Stimulated activated CD4-positive, alpha-beta T cell treated with anti-CD3 and anti-CD28 coated beads, Interleukin-12 subunit alpha, Interleukin-12 subunit beta, amount 100 ng/mL, for 24 hours (primary cell): ENCODE measurements at places on chromosomes 12 and 14.

GRCh38 chr12:83954071-83954789 lies 958.4 kb downstream of the SLC6A15 start:
- no peak for DNase-seq

DNA sequence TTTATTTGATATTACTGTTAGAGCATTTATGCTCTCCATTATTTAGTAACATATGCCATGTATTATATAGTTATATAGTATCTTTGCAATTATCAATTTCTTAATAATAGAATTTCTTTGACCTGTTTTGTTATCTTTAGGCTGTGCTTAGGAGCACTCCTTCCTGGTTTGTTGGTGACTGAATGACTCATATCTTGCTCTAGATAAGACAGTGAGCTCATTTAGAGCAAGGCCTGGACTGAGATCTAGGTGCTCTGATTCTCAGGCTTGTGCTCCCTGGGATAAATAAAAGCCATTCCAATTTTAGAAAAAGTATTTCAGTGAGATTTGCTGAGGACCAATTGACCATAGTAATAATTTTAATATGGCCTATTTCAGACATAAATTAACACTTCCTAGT lies 951.2 kb downstream of the FLRT2 start:
- no peak for DNase-seq

DNA sequence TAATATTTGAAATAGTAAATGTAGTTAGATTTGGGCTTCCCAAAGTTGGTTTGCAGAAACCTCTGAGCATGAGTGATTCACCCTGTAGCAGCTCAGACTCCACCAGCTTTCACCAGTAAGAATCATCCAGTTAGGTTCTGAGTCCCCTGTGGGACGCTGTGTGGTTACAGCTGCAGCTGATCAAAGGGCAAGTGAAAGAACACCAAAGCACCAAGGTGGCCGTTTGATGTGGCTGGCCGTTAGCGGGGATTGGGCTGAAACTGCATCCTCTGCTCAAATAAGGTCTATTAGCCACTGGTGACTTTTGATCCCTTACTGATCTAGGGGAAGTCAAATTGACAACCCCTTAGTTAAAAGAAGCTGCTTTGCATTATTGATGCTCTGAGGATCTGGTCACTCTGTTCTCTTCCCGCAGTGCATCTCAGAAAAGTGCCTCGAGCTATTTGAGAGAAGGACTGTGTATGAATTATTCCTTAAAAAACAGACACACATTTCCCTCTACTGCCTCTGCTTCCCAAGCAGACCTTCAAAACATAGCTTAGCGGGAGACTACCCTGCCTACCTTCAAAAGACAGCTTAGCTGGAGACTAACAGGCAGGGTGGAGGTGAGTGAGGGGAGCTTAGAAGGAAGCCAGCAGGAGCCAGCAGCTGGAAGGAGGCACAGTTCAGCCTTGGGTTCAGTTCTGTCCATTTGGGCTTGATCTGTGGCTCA lies 3.7 kb downstream of the ABHD12B start:
- peak; percentile 55 for DNase-seq

GRCh38 chr14:103480595-103480994 lies 42.0 kb downstream of the CKB start:
- DNase-seq: no peak

DNA sequence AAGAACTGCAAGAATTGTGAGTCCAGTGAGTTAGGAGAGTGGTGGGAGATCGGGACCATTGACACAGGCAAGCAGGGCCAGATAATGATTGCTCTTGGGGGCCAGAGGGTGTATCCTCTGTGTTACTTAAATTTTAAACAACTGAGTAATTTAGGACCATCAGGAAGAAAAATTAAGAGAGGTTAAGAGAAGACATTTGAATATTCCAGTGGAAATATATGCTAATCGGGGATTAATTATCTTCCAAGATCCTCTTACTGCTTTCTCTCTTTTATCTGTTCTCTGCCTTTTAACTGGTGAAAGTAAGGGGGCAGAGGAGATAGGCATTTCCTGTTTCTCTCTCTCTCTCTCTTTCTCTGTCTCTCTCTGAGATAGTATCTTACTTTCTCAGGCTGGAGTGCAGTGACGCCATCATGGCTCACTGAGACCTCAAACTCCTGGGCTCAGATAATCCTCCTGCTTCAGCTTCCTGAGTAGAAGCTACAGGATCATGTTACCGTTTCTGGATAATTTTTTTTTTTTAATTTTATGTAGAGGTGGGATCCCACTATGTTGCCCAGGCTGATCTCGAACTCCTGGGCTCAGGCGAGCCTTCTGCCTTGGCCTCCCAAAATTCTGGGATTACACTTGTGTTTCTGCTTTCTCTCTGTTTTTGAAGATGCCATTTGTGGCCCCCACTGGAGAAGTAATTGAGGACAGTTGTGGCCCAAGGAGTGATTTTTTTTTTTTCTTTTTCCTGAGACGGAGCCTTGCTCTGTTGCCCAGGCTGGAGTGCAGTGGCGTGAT lies 85.1 kb downstream of the DIP2B start:
- DNase-seq: peak; percentile 5

GRCh38 chr14:64968651-64969050 lies 3.5 kb downstream of the RAB15 start:
- no peak for DNase-seq

GRCh38 chr14:67680941-67681340 lies 6.5 kb upstream of the VTI1B start:
- DNase-seq: no peak

- DNase-seq: no peak
Observed at GRCh38 chr12:11657511-11657910, 8.0 kb downstream of the ETV6 start.

GRCh38 chr12:131055093-131055465 lies 101.4 kb downstream of the ADGRD1 start:
- DNase-seq: no peak

- DNase-seq: no peak
Observed at GRCh38 chr14:79552778-79553177, 658.5 kb downstream of the DIO2 start.

DNA sequence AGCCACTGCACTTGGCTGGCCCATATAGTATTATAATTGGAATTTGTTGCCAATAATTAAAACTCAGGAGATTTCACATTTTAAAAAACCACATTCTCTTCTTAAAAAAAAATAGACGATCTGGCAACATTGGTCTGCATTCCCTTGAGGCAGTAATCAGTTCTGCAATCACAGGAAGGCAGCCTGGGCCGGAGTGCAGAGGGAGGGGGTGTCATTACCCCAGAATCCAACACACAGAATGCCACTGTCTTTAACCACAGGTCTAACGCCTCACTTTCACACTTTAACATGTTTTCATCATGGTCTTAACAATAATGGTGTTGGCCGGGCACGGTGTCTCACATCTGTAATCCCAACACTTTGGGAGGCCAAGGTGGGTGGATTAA lies 100.1 kb downstream of the SCARB1 start:
- DNase-seq: no peak

GRCh38 chr12:89524541-89525304 lies at the start of gene GALNT4:
GALNT4 (minus strand) TSS chr12:89524796; CDS start chr12:89524549, 247 bp downstream.
- peak; percentile 50 for DNase-seq

GRCh38 chr12:88723219-88723618 lies 142.9 kb upstream of the KITLG start:
- DNase-seq: no peak

DNA sequence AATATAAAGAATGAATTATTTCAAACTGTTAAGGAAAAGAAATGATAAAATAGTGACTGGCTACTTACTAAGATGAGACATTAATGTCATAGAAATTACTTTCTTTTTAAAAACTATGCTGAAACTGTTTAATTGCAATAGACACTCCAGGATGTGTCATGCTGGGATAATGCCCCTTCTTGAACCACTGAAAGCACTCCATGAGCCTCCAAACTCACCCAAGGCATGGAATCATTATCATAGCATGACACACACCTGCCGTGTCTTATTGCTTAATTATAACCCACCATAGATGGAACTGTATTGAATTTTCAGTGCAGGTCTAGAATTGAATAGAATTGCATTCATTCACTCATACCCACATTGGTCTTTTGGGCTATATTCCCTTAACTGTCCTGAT lies 4.3 kb downstream of the MBIP start:
- DNase-seq: no peak

GRCh38 chr14:31476131-31476866 lies 11.5 kb downstream of the GPR33 start:
- DNase-seq: no peak
